ENCODE measurements at places on chromosomes 3 and 15.

- no peak for DNase-seq
Measured at GRCh38 chr3:43289841-43290470, 3.6 kb downstream of the SNRK start.

DNA sequence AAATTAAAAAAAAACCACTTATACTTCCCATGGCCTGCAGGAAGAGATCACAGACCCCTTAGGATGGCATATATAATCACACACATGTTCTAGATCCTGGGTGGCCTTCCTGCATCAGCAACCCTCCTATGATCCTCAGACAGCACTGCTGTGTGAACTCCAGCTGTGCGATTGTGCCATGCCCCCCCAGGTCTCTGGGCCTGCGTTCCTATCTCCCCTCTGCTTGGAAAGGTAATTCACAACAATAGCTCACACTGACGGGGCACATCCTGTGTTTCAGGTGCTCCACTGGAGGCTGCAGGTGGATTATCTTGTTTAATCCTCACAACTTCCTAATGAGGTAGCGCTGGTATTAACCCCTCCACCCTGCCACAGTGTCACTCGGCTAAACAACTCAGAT, 71.2 kb upstream of the GLCE start:
- no peak for DNase-seq

DNA sequence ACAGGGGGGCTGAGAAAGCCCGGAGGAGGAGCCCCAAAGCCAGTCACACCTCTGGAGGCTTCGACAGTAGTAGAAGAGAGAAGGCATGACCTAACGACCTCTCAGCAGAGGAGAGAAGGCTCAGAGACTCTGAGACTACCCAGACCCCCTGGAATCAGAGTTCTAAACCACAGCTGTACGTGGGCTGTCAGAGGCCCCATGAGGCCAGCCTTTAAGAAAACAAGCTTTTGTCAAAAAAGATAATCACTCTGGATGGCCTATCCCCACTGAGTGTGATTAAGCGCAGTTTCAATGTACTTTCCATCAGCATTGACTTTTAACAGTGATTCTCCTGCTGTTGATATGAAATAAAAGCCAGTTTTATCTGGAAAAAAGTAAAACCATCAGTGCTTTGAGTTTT, 330.3 kb downstream of the CLSTN2 start:
- no peak for DNase-seq

DNA sequence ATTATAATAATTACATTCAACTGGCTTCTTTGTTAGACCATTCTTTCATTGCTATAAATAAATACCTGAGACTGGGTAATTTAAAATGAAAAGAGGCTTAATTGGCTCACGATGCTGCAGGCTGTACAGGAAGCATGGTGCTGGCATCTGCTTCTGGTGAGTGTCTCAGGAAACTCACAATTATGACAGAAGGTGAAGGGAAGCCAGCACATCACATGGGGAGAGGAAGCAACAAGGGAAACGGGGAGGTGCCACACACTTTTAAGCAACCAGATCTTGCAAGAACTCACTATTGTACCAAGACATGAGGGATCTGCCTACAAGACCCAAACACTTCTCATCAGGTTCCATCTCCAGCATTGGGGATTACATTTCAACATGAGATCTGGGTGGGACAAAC, 413.1 kb upstream of the ARRDC4 start:
- no peak for DNase-seq

GRCh38 chr3:50207359-50208042, 2.4 kb downstream of the SLC38A3 start:
- no peak for DNase-seq

- DNase-seq: no peak
Measured at GRCh38 chr3:184117636-184118035, 17.5 kb upstream of the EIF2B5 start.

DNA sequence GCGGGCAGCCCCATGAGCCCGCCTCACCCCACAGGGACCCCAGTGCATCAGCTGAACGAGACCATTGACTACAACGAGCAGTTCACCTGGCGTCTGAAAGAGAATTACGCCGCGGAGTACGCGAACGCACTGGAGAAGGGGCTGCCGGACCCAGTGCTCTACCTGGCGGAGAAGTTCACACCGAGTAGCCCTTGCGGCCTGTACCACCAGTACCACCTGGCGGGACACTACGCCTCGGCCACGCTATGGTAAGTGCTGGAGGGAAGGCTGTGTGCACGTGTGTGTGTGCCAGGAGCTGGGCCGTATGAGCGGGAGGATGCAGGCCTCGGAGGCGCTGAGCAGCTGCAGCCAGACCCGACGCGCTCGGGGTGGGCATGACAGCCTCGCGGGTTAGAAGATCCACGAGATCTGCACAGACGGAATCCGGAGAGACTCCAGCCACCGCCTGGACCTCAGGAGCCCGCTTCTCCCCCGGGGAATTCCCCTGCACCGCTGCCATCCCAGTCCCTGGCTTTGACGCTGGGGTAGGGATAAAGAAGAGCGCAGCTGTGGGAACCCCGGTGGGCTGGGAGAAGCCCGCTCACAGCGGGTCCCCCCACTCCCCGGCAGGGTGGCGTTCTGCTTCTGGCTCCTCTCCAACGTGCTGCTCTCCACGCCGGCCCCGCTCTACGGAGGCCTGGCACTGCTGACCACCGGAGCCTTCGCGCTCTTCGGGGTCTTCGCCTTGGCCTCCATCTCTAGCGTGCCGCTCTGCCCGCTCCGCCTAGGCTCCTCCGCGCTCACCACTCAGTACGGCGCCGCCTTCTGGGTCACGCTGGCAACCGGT, 2.6 kb downstream of the DUOXA2 start:
- DNase-seq: no peak

DNA sequence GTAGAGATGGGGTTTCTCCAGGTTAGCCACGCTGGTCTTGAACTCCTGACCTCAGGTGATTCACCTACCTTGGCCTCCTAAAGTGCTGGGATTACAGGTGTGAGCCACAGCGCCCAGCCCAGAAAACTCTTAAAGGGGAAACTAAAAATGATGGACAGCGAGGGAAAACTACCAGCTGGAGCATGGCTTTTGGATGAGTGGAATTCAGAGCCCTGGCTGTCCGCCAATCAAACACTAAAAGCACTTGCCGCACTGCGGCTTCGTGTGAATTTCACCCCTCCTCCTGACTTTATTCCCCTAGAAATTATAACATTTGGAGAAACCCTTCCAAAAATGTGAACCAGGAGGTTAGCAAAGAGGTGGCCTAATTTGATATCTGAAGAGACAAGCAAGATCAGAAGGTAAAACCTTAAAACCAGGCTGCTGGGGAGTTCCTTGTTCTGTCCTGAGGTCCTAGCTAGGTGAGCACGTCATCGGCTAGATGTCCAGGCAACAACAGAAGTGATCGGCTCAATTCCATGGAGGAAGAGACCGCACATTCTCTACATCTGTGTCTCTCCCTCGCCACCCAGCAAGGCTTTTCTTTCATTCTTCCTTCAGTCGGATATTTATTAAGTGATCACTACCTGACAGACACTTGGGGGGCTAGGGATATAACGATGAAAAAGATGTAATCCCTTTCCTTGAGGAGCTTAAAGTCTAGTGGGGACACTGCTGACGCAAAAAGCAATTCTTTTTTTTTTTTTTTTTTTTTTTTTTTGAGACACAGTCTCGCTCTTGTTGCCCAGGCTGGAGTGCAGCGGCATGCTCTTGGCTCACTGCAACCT, 1.7 kb downstream of the TM4SF19 start:
- DNase-seq: no peak

GRCh38 chr3:38085943-38086324, 46.9 kb downstream of the DLEC1 start:
- no peak for DNase-seq

- DNase-seq: no peak
Measured at GRCh38 chr3:106255870-106256248, 387.0 kb upstream of the CBLB start.

DNA sequence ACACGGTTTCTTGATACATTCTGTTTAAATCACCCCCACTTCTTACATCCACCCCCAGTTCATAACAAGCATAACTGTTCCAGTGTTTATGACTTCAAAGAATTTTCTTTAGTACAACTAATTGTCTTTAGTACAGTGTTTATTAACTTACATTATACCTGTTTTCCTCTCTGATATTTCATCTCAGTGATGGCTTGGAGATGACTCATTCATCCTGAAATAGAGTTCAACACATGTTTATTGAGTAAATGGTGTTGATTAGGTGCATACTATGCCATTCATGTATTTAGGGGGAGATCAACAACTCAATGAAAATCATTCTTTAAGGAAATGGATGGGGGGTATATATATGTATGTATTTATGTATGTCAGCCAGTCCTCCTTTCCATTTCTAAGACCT, 21.7 kb upstream of the UTS2B start:
- DNase-seq: no peak

DNA sequence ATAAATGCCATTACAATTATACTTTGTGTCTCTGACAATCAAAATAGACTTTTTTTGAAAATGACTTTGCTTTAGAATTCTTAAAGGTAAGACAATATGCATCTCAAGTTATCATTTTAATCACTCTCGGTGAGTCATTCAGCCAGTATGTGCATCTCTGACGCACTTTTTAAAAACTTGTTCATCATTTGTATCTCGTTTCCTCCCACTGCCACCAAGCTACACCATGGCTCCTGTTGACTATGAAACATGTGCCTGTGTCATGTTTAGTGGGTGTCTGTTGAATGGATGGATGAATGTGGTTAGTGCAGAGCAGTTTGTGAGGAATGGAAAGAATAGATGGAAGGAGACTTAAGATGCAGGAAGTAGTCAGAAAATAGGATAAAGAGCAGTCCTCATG, 68.6 kb downstream of the ARPP21 start:
- DNase-seq: no peak

DNA sequence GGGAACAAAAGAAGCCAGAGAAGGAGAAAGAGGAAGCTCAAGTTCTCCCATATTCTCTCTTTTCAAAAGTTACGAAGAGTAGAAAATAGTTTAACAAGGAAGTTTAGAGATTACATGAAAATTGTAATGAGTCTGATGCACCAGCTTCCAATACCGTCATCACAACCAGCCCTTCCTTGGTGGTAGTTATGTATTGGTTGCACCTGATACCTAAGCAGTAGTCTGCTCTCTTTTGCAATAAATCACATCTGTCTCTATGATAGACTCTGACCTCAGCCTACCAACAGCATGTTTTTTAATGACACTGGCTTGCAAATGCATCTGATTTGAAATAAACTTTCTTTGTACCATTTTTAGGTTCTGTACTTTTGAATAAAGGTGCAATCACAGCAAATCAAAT, 575.8 kb downstream of the FHIT start:
- no peak for DNase-seq

GRCh38 chr15:101679806-101680205, 27.6 kb upstream of the TM2D3 start:
- no peak for DNase-seq

- no peak for DNase-seq
Measured at GRCh38 chr3:152970851-152971250, 135.9 kb downstream of the P2RY1 start.

GRCh38 chr3:183959214-183959613, 58.5 kb downstream of the ABCC5 start:
- DNase-seq: no peak

DNA sequence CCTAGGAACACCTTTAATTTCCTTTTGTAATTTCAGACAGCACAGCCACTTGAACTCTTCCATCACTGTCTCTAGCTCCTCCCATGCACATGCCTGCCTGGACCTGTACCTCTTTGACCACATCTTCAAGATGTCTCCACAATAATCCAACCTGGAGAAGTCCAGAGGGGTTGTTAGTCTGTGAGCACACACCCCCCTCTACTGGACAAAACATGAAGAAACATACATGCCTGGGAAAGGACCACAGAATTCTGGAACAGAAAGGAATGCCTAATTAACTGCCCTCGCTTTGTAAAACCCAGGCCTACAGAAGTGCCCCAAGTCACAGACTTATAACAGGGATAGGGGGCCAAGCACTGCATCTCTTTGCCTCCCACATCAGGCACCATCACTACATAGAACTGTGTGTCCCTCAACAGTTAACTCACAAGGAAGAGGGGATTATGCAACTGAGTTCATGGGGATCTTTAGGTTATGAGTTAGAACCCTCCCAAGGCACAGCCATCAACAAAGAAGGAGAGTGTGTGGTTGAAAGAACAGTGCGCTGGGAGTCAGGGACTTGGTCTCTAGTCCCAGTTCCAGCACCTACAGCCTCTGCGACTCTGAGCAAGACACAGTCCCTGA, 61.7 kb downstream of the FMN1 start:
- no peak for DNase-seq

GRCh38 chr3:133375403-133375745, 24.5 kb upstream of the BFSP2 start:
- DNase-seq: no peak

DNA sequence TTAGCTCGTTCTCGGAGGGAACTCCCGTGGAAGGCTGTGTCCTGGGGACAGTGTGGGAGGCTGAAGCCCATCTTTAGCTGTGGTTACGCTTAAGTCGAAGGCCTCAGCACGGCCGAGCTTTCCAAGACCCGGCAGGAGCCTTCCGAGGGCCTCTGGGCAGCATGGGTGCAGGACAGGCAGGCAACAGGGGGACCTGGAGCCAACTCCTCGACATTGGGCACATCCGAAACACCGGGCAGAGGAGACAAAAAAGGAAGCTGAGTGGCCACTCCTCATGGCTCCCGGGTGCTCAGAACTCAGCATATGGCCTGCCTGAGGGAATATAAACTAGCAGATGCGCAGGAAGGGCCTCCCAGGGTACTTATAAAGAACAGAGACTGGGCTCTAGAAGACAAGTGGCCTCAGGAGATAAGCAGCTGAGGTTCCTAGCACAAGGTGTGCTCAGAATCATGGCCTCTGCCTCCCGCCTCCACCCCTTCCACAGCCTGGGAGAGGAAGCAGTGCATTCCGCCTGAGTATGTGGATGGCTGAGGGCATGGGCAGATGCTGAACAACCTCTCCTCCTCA, 34.1 kb downstream of the ABTB1 start:
- no peak for DNase-seq

DNA sequence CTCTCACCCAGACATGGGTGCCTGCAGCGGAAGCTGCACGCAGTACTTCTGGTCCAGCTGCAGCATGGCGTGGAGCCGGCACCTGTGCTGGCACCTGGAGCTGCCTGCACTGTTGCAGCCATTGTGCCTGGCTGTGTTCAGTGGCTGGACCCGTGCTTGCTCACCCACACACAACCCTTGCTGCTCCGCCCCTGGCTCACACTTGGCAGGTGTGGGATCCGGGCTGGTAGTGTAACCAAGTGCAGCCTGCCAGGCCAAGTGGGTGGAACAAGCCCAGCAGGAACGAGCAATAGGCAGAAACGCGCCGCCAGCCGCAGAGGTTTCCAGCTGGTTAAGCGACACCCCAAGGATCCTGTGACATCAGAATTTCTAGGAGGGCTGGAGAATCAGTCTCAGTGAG, 11.2 kb upstream of the SCAPER start:
- no peak for DNase-seq

DNA sequence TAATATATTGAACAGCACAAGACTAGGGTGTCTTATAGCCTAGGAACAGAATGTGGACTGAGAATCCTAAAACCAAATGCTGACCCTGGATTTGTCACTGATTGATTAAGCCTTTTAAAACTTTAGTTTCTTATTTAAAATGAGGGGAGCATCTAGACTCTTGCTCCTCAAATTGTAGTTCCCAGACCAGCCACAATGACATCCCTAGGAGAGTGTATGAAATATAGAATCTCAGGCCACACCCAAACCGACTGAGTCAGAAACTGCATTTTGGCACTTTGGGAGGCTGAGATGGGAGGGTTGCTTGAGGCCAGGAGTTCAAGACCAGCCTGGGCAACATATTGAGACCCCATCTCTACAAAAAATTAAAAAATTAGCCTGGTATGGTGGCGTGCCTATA, 287.8 kb upstream of the UMPS start:
- no peak for DNase-seq

- no peak for DNase-seq
Measured at GRCh38 chr3:43102773-43103480, 3.0 kb downstream of the POMGNT2 start.
